ENCODE measurements at places on chromosomes 2 and 18.

DNA sequence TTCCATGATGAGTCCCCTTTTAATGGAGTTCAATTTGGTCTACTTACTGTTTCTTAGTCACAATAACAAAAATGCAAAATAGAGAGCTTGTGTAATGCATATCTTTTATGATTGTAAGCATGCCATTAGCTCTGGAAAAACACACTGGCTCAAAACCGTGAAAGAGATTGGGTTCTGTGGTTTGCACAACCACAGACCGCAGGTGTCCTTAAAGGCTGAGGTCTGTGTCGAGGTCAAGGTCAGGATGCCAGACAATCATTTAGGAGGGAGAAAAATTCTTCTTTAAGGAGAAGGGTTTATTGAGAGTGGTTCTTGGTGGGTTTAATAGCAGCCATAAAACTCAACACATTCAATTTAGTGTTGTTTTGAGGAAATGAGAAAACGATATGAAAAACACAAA, 487.2 kb downstream of the GALR1 start:
- DNase-seq: no peak

DNA sequence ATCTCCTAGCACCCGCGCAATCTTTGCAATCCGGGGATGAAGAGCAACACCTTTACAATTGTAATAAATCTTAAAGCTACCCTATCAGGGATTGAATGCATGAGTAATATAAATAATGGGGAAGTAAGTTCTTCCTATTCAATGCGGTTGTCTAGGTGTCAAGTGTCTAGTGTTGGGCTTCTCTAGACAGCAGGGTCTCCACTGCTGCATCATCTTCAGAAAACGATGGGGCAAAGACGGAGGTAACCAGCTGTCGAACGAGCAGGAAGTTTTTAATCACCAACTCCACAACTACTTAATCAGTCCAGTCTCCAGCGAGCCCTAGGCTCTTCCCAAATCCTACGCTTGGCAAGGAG, 573 bp downstream of the STAM2 start:
- DNase-seq: no peak

DNA sequence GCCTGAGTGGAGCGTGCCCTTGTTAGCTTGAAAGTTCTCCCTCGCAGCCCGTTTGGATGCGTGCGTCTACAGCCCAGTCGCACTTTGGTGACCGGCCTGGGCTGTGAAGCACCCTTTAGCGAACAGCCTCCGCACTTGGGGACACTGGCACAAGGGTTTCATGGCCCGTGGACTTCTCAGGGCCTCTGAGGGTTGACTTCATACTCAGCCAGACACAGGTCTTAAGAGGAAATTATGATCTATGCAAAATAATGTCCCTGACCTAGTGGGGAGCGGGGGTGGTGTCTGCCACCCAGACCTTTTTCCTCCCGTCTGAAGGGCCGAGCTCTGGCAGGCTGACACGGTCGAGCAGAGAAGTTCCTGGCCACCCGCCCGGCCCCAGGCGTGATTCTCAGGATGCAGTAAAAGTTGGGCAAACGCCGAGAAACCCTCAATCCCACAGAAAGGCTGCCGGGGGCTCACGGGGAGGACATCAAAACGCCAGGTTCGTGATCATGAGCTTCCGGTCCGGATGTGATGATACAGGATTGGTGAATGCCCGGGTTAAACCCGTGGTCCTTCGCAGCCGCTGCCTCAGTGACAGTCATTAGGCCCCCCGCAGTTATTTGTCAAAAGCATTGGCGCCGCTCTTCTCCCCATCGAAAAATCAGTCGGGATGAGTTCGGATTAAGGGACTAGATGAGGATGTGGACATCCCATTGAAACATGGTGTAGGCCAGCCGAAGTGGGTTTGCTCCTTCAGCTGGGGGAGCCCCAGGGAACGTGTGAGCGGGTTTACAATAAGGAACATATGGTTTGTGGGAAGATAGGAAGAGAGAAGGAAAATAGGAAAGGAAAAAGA, 3.6 kb upstream of the PAX3 start:
- DNase-seq: no peak

GRCh38 chr2:100018341-100019193, 123.8 kb downstream of the AFF3 start:
- DNase-seq: no peak

- DNase-seq: no peak
Observed at GRCh38 chr2:33204945-33205344, 258.2 kb downstream of the LTBP1 start.

DNA sequence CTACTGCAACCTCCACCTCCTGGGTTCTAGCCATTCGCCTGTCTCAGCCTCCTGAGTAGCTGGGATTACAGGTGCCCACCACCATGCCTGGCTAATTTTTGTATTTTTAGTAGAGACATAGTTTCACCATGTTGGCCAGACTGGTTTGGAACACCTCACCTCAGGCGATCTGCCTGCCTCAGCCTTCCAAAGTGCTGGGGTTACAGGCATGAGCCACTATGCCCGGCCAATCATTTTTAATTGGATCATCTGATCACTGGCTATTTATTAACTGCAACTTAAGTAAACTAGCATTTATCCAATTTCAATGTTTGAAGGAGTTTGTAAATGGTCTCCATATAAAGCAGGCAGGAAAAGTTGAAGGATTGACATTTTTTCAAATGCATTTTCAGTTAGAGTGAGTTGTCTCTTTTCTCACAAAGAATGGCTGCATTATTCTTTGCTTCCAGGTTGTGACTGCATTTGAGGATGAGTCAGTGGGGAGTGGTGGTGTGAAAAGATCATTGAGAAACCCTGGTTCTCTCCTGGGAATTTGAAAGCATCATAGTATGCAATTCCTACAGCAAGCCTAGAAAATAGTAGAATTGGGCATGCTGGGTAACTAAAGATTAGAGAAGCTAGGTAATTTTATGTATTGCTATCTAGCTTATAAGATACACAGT, 431.1 kb upstream of the ZEB2 start:
- DNase-seq: no peak

DNA sequence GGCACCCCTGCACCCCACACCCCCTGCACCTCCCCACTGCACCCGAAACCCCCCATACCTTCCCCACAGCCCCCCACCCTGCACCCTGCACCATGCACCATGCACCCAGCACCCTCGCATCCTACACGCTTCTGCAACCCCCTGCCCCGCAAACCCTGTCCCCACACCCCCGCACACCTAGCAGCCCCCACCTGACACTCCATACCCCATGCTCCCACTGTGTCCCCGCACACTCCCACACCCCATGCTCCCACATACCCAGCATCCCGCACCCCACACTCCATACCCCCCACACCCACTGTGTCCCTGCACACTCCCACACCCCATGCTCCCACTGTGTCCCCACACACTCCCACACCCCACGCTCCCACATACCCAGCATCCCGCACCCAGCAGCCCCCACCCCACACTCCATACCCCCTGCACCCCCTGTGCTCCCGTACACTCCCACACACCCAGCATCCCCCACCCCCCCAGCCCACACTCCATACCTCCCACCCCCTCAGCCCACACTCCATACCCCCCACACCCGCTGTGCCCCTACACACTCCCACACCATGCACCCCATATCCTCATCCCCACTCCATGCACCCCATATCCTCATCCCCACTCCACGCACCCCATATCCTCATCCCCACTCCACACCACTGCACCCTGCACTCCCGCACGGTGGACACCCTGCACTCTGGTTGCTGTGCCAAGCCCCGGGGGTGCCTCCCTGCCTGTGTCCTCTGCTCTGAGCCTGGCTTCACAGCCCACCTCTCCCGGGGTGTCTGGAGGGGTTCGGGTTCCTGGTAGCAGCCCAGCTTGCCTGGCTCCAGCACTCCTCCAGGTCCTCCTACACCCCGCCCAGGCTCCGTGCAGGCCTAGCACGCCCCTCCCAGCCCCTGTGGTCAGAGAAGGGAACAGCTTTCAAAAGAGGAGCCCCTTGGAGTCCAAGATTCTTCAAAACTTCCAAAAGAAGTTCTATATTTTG, 93.9 kb upstream of the CTDP1 start:
- DNase-seq: no peak

DNA sequence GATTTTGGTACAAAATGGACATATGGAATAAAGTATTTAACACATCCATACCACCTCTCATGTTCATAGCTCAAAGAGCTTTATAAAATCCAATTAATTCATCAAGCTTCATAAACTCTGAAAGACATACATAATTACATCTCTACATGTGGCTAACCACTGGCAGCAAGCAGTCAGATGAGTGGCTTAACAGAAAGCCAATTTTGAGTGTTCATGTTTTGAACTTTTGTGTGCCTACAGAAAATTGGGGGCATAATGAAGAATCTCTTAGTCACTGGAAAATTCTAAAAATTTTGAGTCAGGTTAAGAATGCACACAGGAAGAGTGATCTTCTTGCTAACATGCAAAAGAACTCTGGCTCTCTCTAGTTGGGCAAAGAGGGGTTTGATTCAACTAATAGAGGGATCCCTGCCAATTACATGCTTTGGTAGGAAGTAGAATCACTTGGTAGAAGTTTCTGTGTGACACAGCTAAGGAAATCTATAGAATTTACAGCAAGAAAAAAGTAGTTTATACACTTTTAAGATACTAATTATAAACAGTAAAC, 287.4 kb downstream of the NOL4 start:
- DNase-seq: no peak

- DNase-seq: no peak
Observed at GRCh38 chr2:194002699-194003368, 1654.2 kb upstream of the SLC39A10 start.

GRCh38 chr2:110688594-110689091, 10.8 kb upstream of the BUB1 start:
- DNase-seq: no peak

DNA sequence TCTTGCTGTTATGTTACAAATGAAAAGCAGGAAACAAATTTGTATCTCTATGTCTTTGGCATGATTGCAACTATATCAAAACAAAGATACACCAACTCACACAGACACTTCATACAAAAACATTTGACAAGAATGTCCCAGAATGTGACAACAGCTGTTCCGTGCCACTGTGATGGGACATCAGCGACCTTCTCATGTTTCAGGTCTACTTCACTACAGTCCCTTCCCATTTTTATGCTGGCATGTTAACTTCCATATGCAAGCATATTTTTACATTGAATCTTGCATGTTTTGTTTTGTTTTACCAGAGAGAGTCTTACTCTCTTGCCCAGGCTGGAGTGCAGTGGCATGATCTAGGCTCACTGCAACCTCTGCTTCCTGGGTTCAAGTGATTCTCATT, 71.2 kb downstream of the STK25 start:
- DNase-seq: no peak

DNA sequence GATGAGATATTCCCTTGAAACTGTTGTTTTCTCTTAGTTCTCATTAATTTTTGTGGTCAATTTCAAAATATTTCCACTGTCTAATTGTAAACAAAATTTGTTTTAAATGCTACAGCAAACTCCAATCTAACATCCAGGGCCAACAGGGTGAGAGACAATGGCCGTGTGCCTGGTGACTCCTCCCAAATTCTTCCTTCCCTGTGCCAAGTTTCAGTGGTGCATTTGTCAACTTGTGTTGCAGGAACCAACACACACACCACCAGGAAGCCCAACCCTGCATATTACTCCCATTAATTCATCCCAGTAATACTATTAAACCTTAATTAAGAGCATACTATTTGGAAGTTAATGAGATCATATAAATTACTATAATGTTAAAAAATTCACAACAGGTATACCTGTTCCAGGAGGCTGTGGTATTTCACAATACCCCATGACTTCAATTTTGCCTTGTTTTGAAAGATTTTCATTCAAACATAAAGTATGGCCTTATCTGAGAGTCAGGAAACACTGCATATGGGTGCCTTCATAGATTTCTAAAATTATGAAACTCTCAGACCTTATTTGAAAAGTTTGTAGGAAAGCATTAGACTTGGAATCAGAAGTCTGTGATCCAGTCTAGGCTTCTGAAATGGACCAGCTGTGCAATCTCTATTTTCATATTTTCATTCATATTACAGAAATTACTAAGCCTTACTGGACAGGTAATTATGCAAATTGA, 1.1 kb downstream of the SERPINB2 start:
- DNase-seq: no peak

DNA sequence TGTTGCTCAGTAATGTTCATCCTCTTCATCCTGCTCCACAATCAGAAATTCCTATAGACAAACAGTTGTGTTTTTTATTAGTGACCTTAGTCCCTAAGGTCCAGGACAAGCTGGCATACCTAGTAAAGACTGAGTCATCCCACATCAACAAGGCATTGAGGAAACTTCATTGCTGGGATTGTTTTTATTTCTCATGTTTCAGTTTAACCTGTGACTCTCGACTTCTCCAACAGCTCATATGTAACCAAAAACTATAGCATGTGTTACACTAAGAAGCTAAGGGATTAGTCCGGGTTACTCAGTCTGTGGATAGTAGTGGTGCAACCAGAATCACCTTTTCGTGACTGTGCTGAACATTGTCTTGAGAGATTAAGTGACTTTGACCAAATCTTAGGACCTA, 292.1 kb downstream of the RDH14 start:
- no peak for DNase-seq

- DNase-seq: no peak
Observed at GRCh38 chr2:63537306-63537705, 51.0 kb downstream of the WDPCP start.

DNA sequence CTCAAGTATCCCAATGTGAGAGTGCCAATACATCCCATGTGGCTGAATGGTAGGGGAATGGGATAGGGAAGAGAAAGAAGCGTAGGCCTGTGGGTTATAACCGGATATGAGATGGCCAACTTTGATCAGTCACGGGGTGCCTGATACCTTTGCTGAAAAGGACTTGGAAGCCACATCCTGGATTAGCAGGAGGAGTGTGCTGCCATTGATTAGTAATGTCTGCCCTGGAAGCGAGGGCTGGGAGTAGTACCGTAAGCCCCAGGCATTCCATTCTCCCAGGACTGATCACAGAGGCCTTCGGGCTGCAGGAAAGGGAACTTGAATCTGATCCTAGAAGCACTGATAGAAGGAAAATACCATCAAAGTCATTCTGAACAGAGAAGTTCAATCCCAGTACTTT, 218.5 kb downstream of the TFCP2L1 start:
- no peak for DNase-seq

DNA sequence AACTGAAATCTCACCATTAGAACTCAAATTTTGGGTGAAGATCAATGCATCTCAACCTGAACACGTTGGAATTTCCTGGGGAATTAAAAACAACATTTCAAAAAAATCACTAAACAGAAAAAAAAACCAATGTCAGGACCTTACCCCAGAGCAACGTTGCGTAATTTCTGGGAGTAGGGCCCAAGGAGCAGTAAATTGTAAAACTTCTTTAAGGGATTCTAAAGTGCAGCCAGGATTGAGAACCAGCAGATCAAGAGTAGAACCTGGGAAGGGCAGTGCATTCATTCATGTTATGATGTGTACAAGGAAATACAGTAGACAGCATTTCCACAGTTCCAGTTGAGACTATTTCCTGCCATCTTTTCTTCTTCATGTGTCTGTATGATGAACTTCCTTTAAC, 56.9 kb downstream of the RHBDD1 start:
- DNase-seq: no peak

DNA sequence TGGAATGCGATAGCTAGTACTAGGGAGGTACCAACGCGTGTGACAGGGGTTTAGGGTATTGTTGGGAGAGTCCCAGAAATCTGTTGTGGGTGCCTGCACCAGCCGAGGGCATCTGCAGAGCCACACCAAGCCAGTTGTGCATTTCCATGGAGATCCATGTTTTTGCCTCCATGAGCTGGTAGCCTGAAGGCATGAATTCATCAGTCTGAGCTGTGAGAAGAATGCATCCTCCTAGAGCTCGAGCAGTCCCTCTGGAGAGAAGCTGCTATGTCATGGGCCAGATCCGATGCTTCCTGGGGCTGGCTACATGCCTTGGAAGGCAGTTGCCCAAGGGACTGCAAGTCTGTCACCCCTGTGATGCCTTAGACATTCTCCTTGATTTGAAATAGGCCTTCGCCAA, 57.9 kb downstream of the LIPG start:
- DNase-seq: no peak
